ENCODE measurements at places on chromosomes 1 and 21.

- no peak for DNase-seq
These were observed 101.4 kb downstream of the TSEN15 start for GRCh38 chr1:184152974-184153373.

- no peak for DNase-seq
These were observed 6.4 kb upstream of the COL6A1 start for GRCh38 chr21:45975020-45975666.

GRCh38 chr1:24536391-24536840 is 19.5 kb upstream of the NCMAP start:
- no peak for DNase-seq

DNA sequence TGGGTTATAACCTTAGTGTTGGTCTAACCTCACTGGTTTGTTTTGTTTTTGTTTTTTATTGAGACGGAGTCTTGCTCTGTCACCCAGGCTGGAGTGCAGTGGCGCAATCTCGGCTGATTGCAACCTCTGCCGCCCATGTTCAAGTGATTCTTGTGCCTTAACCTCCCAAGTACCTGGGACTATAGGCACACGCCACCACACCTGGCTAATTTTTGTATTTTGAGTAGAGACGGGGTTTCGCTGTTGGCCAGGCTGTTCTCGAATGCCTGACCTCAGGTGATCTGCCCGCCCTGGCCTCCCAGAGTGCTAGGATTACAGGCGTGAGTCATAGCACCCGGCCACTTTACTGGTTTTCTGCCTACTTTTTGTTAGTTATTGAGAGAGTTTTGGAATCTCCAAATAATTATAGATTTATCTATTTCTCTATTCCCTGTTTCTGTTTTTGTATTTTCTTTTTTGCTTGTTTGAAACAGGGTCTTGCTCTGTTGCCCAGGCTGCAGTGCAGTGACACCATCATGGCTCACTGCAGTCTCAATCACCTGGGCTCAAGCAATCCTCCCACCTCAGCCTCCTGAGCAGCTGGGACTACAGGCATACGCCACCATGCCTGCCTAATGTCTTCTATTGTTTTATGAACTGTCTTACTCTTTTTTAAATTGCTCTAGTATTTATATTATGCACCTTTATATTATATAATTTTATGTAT is 21.4 kb downstream of the SMG7 start:
- DNase-seq = no peak

DNA sequence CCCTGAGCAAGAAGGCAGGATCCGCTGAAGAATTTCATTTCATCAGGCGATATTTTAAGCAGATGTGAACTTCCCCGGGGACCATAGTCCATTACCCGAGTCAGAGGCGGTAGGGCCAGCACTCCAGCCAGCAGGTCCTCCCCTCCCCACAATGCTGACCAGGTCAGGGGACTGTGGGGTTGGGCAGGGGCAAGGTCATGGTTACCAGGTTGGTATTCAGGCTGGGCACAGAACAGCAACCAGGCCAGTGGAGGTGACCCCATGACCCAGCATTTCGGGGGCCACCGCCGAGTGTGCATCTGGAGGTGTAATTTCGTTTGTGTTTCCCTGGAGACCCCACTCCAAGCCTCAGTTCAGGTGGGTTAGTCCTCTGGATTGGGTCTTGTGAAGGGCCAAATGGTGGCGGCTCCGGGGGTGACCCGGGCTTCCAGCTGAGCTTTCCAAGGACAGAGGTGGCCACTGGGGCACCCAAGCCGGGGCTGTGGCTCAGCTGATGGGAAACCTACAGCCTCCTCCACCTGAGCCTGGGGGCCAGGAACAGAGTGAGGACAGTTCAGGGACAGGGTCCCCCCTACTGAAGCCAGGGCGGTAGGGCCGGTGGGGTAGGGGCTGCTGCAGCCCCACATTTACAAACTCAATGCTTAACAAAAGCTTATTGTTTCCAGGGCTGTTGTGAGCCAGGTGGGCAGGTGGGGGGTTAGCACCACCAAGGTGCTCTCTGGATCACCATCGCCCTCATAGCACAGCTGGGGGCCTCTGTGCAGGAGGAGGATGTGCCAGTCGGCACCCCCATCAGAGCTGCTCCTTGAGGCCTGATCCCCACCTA is 2.8 kb downstream of the PRDM16 start:
- no peak for DNase-seq

All from Kasumi-1 (cell line).